ENCODE measurements at places on chromosomes 16 and 17.
A peak's percentile ranks its signal among the peaks of the same experiment; 100 is the strongest.

DNA sequence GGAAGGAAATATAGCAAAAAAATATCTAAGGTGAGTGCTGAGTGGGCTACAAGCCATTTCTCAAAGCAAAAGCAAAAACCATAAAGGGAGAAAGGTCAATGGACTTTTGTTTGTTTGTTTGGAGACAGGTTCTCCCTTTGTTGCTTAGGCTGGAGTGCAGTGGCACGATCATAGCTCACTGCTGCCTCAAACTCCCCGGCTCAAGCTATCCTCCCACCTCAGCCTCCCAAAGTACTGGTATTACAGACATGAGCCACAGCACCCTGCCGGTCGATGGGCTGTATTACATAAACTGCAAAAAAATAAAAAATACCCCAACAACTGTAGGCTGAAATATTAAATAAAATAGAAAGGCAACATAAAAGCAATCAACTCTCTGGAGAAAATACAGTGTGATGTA, 3.5 kb upstream of the RBBP6 start:
- no peak for DNase-seq

- DNase-seq, result no peak
Measured at GRCh38 chr17:7611635-7612293, 2.9 kb downstream of the FXR2 start.

GRCh38 chr16:67883872-67884261, 818 bp upstream of the NRN1L start:
- DNase-seq, result peak; percentile 66

- no peak for DNase-seq
Measured at GRCh38 chr16:25608002-25608401, 83.8 kb upstream of the HS3ST4 start.

DNA sequence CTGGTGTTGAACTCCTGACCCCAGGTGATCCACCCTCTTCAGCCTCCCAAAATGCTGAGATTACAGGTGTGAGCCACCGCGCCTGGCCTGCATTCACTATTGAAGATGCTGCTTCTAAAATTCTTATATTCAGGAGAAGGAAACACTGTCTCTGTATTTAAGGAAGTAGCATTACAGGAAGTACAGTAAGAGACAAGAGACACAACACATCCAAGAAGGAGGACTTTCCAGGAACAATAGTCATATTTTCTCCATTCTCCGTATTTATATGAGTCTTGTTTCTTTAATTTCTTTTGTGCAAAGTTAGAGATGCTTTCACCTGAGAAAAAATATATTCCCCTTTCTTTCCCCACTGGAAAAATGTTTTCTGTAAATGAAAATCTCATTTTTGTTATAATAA, 18.3 kb upstream of the ABCA3 start:
- no peak for DNase-seq
